Muscle of leg (tissue), 16 donors: ENCODE measurements at places on chromosomes 2 and 18.

DNA sequence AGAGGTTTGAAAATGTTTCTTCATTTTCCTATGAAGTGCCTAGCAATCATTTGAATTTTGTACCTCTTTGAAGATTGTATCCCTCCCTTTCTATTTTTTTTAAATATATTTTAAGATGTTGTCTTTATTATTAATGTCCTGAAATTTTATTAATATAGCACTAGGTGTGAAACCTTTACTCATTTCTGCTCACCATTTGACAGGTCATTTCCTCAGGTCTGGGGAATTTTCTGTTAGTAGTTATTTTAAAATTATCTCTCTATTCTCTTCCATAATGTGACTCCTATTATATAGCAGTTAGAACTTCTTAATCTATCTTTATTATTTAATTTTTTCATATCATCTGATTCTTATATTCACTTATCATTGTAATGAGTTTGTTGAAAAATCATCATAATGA, 1038.6 kb upstream of the SLC39A10 start:
- no peak for DNase-seq

DNA sequence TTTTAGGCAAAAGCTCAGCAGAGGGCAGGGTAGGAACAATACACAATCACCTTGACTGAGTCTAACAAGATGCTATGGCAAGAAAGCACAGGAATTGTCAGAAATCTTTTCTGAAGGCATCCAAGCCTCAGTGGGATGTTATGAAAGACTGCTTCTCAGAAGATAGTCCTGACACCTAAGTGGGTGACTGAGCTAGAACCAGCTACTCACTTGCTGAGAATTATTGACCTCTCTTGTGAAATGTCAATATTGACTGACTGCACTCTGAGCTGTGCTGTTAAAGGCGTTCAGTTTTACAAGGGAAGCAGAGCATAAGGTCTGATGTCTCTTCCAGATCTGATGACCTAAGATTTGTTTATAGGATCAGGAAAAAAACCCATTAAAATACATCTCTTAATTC, 46.1 kb downstream of the TACR1 start:
- DNase-seq, result no peak

DNA sequence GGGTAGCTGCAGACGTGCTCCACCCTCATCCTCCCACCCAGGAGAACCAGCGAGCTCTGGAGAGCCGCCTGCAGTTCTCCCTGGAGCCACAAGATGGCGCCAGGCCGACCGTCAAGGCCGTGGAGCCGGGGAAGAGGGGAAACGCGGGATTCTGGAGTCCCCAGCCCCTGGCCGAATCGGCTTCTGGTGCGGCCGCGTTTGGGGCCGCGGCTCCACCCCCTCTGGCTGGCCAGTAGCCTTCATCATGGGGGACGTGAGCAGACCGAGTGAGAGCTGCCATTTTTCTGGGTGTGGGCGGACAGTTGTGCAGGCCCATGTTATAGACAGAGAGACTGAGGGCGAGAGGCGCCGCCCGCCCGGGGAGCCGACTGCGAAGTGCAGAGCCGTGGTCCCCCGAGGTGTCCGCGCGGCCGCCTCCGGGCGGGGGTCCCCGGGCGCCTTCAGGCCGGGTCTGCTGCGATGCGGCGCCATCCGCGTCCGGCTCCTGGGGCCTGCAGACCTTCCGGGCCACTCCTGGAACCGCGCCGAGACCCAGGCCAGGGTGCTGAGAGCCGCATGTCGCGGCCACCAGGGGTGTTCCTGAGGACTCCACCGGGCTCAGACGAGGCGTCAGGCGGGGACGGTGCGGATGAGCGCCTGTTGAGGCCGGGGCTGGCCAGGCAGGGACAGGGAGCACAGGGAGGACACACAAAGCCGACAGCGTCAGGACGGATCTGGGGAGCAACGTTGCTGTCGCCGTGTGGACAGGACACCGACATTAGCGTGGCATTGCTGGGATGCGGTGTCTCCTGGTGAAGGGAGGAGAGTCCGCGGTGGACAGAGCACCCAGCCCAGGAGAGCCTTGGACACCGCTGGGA, 418.2 kb upstream of the HS6ST1 start:
- peak; percentile 90 for DNase-seq

DNA sequence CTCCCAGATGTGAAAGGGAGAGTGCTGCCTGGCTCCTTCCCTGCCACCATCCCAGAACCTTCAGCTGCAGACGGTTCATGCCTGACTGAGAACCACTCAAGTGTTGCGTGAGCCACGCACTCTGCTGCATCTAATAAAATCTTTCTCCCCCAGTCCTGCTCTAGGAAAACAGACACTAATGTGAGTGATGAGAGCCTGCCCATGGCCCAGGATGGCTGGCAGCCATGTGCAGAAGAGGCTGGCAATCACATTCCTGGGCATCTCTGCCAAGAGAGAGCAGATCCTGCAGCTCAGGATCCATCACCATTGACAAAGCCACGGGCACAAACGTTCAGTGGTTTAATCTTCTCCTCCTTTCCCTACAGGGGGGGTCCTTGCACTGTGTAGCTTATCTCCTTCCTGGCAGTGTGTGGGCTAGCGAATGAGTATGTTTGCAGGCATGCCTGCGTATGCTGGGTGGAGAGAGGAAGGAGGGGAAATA, 477.5 kb downstream of the SLC4A3 start:
- peak; percentile 73 for DNase-seq

DNA sequence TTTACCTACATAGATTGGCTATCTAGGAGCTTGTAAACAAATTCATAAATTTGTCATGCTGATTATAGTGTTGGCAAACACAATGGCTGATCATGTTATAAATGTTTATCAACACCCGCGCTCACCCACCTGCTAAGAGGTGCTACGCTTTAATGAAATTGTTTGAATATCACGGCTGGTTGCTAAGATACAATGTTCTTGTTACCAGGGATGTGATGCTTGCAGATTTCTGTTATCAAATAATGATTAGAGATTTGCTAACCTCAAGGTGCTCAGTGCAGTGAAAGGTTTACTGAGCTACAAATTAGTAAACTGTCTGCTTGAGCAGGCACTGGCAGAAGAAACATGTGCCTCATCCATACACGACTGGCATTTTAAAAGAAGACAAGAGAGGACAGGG, 160.0 kb upstream of the ZEB2 start:
- no peak for DNase-seq

GRCh38 chr2:65549257-65549627, 116.8 kb upstream of the SPRED2 start:
- no peak for DNase-seq

GRCh38 chr2:227472265-227473121, 537 bp downstream of the AGFG1 start:
- peak; percentile 46 for DNase-seq

- peak; percentile 97 for DNase-seq
Measured at GRCh38 chr2:217049956-217050355, 190.1 kb upstream of the TNP1 start.

GRCh38 chr18:58529714-58530354, 99.1 kb downstream of the ALPK2 start:
- DNase-seq, result peak; percentile 21

GRCh38 chr2:241885291-241885945, 15.9 kb downstream of the RTP5 start:
- no peak for DNase-seq

GRCh38 chr2:105299290-105299689, 30.2 kb downstream of the TGFBRAP1 start:
- DNase-seq, result no peak

GRCh38 chr2:230795856-230796255, 68.9 kb upstream of the ITM2C start:
- no peak for DNase-seq
